ENCODE measurements at places on chromosomes 4 and X. TPM values are rescaled to one million over a fixed set of nuclear protein-coding genes. Genes with fewer than 3 reads are reported as not detected.

DNA sequence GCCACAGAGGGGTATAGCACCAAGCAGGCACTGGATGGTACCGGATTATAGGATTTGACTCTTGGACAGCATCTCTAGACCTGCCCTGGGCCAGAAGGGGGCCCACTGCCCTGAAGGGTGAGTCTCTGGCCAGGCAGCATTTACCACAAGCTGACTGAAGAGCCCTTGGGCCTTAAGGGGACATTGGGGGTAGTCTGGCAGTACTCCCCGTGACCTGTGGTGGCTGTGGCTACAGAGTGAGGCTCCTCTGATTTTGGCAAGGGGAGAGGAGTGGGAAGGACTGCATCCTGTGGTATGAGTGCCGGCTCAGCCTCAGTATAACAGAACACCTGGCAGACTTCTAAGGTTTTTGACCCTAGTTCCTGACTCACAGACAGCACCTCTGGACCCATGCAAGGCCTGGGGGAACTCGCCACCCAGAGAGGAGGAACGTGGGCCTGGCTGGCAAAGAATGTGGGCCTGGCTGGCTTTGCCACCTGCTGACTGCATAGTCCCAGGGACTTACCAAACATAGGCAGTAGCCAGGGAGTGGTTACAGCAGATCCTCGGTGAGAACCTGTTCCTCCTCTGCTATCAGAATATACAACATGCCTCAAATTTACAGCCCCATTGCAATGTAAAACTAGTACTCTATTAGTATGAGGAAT is 48.1 kb downstream of the ABCB7 start:
- no peak for DNase-seq

- no peak for DNase-seq
These were observed 89.3 kb upstream of the STX18 start for GRCh38 chr4:4631150-4631549.

- no peak for DNase-seq
These were observed 1.0 kb downstream of the ZDHHC9 start for GRCh38 chrX:129842510-129843208.

GRCh38 chr4:142248946-142249345 is 597.2 kb downstream of the INPP4B start:
- no peak for DNase-seq

DNA sequence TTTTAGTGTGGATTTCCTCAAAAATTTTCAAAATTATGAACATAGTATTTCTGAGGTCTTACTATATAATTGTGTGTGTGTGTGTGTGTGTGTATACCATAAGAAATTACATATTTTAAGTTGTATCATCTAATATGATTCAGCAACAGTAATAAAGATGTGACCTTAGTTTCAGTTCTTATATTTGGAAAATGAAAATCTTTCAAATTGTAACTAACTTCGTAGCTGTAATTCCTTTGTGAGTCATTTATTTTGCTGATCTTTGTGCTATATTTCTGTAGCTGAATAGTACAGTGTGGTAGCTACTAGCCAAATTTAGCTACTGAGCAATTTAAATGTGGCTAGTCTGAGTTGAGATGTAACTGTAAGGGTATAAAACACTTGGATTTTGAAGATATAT is 116.4 kb downstream of the RAP1GDS1 start:
- DNase-seq: no peak

- DNase-seq: no peak
These were observed 39.1 kb upstream of the UCP1 start for GRCh38 chr4:140607852-140608251.

- DNase-seq: no peak
These were observed 71.3 kb downstream of the ANKRD17 start for GRCh38 chr4:73187325-73187724.

GRCh38 chrX:2967998-2968909 is 38.1 kb upstream of the ARSH start:
- no peak for DNase-seq

DNA sequence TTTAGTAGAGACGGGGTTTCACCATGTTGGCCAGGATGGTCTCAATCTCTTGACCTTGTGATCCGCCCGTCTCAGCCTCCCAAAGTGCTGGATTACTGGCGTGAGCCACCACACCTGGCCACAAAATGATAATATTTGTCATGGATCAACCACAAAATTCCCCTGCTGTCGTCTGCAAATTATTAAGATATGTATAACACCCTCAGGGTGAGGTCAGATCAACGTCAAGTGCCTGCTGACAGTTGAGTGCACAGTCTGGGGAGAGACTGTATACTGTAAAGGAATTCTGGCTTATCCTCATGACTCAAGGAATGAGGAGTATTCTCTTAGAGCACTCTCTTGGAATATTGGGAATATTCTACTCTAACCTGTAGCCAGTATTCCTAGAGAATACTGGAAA is 11.2 kb downstream of the EPGN start:
- DNase-seq: no peak

DNA sequence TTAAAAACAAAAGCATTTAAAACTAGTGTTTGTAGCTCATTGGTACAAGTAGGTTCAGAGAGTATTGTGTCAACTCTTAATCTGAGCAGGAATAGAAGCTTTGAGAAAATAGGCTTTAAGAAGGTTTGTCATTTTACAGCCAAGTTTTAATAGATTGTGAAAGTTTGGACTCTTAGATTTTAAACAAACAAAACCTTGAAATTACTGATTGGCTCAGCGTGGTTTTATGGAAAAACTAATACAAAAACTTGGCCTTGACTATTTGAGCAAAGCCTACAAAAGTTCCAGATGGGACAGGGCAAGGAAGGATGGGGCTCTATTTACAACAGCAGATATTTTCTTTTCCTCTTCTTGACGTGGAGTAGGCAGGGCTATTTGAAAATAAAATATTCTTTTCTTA is 16.5 kb downstream of the ZFX start:
- DNase-seq: no peak

GRCh38 chr4:84389406-84389805 is 109.7 kb downstream of the NKX6-1 start:
- no peak for DNase-seq

GRCh38 chr4:164700471-164700870 is 53.5 kb upstream of the SMIM31 start:
- no peak for DNase-seq

GRCh38 chr4:141457653-141458052 is 178.7 kb upstream of the IL15 start:
- no peak for DNase-seq

DNA sequence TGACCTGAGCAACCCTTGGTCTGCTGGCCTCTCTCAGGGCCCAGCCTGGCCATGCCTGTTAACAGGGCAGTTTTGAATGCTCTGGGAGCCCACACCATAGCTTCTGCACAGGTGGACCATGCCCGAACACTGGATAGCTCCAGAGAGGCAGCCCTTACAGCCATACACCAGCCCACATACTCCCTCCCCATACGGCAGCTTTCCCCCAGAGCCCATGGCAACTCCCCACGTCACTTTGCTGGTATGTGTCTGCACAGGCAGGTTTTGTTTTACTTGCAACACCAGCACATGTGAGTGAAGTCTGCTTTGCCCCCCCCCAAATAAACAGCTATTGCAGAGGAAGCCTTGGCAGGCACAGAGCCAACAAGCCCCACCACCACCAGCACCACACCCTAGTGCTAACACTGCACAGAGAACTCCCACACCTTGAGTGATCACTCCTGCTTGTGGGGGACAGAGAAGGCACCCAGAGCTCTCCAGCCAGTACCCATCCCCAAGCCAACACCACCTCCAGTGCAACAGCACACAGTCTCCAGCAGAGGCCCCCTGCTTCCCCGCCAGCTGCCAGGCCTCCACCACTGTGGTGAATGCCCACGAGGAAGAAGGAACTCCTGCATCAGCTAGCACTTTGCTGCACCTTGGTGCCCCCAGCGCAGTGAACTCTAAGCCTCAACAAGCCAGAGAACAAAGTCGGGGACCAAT is 87.3 kb downstream of the STPG2 start:
- no peak for DNase-seq

GRCh38 chr4:88831031-88831430 is 133.4 kb upstream of the NAP1L5 start:
- no peak for DNase-seq

GRCh38 chr4:126897038-126897437 is 735.7 kb upstream of the INTU start:
- DNase-seq: no peak

GRCh38 chrX:1610736-1611135 is 4.1 kb upstream of the ASMT start:
- DNase-seq: no peak

DNA sequence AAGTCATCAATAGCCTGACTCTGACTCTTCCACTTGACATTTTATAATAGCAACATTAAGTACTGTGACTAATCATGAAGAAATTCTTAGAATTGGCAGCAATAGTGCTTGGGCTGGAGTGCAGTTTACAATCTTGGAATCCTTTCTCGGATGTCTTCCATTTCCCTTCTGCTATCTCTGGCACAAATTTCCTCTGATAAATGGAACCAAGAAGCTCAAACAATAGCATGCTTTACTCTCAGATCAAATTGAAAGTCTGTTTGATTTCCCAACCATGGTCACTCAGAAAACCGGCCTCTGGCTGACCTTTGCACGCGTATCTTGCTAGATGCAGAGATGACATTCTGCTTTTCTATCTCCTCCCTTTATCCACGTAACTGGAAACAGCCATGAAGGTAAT is 99.0 kb upstream of the SPANXC start:
- no peak for DNase-seq

DNA sequence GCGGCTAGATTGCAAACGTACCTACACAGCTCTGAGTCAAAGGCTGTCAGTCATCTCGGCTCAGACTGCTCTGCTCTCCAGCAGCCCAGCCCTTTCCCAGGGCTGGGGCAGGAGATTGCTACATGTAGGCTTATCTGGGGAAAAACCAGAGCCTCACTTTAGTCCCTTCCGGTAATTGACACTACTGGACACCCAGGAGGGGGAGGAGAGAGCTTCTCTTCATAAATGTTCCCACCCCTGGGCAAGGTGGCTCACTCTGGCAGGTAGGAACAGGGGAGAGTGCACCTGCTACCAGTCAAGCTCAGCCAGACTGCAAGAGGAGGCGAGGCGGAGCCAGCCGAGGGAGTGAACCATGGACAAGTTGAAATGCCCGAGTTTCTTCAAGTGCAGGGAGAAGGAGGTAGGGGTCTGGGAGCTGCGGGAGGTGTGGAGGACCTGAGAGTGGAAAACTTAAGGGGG is at the start of gene SLC6A14:
Gene SLC6A14, plus strand, starts transcription at position 249 of the 459 bp plus-strand sequence. Its CDS starts 104 bp downstream, at position 353.
- no peak for DNase-seq

DNA sequence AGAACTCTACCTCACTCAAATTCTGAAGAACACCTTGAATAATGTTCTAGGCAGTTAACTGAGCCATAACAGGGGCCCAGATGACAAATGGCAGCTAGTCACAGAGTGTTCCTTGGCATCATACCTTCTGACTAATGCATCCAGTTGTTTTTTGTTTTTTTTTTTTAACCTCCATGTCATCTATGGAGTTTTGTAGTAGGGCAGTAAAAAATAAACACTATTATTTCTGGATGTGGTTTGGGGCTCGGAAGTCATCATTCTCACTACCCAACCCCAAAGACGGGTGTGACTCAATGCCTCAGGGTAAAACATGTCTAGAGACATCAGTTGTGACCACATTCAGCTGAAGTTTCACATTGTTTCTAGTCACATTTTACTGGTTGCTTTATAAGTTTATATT is 31.2 kb upstream of the MCF2 start:
- no peak for DNase-seq

DNA sequence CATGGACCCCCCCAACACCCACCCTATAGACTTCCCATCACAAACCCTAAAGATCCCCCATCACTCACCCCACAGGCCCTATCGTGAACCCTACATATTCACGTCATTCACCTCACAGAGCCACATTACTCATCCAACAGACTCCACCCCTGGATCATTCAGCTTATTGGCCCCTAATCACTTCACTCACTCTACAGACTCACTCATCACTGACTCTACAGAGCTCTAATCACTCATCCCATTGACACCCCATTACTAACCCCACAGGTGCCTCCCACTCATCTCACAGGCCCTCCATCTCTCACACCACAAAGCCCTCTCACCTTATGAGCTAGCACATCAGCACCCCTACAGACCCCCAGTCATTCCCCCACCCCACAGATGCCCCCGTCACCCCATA is 6.3 kb upstream of the TBC1D25 start:
- DNase-seq: no peak

DNA sequence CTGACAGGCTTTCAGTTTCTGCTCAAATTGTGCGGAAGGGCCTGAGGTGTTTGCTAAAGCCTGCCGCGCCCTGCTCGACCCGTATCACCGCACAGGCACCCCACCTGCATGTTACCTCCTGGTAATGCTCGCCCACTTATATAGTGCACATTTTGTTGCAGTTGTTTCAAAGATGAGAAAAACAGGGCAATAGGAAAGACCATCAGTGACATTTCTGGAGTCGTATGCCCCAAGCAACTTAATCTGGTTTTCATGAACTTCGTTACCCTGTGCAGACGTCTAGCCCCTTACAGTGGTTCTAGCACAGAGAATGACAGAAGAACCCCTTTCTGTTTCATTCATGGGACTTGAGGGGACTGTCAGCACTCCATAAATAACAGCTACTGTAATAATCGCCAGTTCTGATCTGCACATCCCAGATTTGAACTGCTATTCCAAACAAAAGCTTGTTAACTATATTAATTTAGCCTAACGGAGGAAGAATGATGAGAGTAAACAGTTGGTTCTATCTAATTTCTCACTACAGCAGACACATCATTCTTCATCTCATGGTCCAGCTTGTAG is 940 bp upstream of the DCTD start:
- DNase-seq: no peak

GRCh38 chr4:125388613-125389012 is 73.9 kb downstream of the FAT4 start:
- DNase-seq: no peak

DNA sequence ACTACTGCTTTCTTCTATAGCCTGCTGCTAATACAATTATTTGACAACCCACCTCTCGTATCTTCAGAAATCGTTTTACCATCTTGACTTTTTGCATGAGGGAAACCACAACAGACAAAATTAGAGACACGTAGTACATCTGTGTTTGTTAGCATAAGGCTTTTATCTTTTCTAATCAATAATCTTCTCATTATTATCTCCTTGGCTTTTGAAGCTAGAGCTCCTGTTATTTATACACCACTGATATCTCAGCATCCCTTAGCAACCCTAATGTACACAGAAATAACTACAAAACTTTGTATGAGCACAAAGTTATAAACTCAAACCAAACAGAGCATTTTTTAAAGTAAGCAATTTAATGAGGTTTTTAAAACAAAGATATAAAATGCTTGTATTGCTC is 39.7 kb downstream of the CORIN start:
- no peak for DNase-seq

GRCh38 chrX:39645178-39645895 is 452.4 kb downstream of the BCOR start:
- peak; percentile 50 for DNase-seq

SSX3 gene
- total RNA-seq: 37.4 TPM

LGI2 gene
- total RNA-seq: 0.04 TPM

NAAA gene
- total RNA-seq: 5.4 TPM

RADX gene
- 0.09 TPM for total RNA-seq

FAAH2 gene
- total RNA-seq: 0.47 TPM

ATP8A1 gene
- total RNA-seq: 0.38 TPM

HERC5 gene
- 0.18 TPM for total RNA-seq

UBA1 gene
- 174 TPM for total RNA-seq

TRIM61 gene
- 0.87 TPM for total RNA-seq

TENT5D gene
- 0.11 TPM for total RNA-seq

RTL9 gene
- 0.16 TPM for total RNA-seq

FAM241A gene
- 5.0 TPM for total RNA-seq

SLC9B1 gene
- 0.78 TPM for total RNA-seq

SATL1 gene
- total RNA-seq: not detected

RAB39B gene
- 0.09 TPM for total RNA-seq

FMR1NB gene
- 3.5 TPM for total RNA-seq

Measured in K562 (cell line).